ENCODE measurements at places on chromosomes 16 and 17.

DNA sequence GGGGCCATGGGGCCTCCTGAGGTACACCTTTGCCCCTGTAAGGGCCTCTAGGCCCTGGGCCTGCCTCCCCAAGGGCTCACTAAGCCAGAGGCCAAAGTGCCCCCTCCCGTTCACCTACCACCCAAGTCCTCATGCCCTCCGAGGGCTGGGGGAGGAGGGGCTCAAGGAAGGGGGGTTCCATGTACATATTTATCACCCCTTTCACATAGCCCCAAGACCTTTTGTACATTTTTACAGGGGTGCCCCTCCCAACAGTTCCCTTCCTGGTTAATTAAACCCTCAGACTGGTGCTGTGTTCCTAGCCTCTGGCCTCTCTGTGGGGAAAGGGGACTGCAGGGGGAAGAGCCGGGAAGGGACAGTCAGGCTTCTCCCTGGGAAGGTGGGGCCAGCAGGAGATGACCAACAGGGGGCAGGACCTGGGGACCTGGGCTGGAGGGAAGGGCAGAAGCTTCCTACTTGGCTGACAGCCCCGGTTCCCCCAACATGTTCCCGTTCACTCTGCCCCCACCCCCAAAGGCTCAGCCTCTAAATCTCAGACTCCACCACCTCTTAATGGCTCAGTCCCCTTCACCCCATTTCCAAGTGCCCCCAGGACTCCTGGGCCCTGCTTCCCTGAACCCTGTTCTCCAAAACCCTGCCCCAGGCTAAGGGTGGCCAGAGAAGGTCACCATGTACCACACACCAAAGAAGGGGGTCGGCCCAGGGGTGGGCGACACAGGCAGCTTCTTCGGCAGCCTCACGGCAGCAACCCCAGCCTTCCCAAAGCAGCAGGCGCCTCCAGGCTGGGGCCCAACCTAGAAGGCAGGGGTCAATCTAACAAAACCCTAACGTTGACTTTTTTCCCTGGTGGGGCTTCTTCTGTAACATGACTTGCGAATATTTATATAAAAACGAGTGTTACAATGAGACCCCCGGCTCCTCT is 11.9 kb downstream of the FBRS start:
- no peak for DNase-seq

GRCh38 chr17:33121272-33121671 is 129.6 kb downstream of the SPACA3 start:
- DNase-seq = peak; percentile 39

- no peak for DNase-seq
Measured at GRCh38 chr17:72282439-72283029, 161.7 kb downstream of the SOX9 start.

- no peak for DNase-seq
Measured at GRCh38 chr16:57516176-57516725, 20.1 kb downstream of the CCDC102A start.
